ENCODE measurements at places on chromosomes 1 and 21.

GRCh38 chr1:67937651-67938050 lies 104.4 kb upstream of the GNG12 start:
- no peak for DNase-seq

DNA sequence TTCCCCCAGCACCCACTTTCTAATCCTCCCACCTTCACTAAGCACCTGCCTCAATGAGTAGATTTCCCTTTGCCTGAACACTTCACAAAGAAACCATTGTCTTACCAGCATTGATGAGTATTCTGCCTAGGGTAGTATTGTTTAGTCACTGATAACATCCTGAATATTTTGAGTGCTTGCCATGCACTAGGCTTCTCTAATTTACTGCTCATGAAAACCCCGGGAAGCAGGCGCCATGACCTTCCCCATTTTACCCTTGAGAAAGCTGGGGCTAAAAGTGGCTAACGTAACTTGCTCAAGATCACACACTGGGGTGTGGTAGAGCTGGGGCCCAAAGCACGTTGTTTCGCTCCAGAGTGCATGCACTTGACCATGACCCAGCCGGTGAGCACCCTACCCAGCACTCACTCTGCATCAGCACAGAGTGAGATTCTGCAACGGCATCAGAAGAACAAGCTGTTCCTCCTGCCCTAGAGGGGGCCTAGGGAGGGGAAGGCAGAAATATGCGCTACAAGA lies 10.6 kb upstream of the F3 start:
- DNase-seq: no peak

GRCh38 chr1:79638382-79638781 lies 631.9 kb upstream of the ADGRL4 start:
- DNase-seq: no peak

GRCh38 chr1:15007842-15008241 lies 145.7 kb upstream of the TMEM51 start:
- no peak for DNase-seq

GRCh38 chr21:46144464-46145070 lies 10.8 kb downstream of the FTCD start:
- no peak for DNase-seq

DNA sequence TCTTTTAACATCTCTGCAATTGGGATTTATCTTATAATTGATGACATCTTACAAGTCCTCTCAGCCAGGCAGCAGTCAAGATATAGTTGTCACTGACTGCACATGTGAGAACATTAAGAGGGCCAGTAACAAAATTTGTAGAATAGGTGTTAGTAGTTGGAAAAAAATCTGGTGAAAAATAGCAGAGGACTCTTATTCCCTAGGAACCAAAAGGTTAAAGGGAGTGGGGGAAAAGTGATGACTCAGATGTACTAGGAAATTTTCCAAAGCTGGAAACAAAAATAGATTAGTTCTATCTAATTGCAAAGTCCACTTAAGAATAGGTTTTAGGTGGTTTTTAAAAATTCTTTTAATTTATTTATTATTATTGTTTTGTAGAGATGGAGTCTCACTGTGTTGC lies 3.6 kb downstream of the NUP210L start:
- DNase-seq: no peak

- no peak for DNase-seq
These were observed 34.0 kb downstream of the SLC45A1 start for GRCh38 chr1:8351693-8352470.

DNA sequence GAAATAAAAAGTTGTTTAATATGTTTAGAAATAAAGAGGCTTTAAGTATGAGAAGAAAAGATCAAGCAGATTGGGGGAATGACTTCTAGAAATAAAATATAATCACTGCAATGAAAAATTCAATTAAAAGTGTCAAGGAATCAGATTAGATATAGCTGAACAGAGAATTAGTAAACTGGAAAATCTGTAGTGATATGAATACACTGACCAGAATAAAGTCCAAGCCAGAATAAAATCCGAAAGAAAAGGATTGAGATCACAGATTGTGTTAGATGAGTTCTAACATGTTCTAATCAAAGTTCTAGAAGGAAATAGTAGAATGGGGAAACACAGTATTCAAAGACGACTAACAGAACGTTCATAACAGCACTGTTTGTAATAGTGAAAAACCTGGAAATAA lies 73.1 kb upstream of the C1orf105 start:
- no peak for DNase-seq

GRCh38 chr1:17156108-17156507 lies 36.9 kb upstream of the PADI2 start:
- DNase-seq: no peak

DNA sequence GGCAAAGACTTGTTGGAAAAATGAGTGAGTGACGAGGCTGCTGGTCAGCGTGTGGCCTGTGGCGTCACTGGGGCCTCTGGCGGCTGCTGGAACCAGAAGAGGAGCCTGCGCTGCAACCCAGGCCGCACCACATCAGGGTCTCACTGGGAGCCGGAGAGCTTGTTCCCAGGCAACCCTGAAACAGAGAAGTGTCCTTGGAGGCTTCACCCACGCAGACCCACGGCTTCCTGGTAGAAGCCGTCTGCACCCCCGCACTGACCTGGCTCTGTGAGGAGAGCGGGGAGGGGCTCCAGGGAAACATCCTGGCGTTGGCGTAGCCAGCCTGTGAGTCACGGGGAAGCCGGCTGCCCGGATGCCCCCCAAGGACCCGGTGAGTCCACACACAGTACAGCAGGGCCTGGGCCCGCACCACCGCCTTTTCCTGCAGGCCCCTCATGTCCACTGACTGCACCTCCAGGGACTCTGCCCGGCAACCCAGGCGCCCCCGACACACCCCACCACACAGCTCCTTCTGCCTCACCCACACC lies 57.4 kb downstream of the COL6A1 start:
- no peak for DNase-seq

- DNase-seq: no peak
These were observed 6.2 kb downstream of the RASSF5 start for GRCh38 chr1:206513312-206514111.

DNA sequence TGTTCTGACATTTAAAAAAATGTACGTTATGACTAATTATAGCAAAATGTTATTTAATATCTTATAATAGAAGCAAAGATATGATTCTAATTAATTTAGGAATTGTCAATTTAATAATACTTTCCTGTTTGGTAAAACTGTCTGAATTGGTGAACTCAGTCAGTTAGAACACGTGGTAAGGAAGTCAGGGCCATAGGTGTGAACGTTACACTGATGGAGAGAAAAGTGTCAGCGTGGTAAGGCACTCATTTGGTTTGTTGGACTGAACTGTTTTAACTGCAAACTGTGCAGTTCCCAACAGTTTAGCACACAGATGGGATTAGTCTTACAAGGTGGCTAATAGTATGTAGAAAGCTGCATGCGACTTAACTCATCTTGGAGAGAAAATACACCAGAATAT lies 102.9 kb downstream of the EPB41 start:
- no peak for DNase-seq

GRCh38 chr1:116019653-116020253 lies 43.4 kb downstream of the SLC22A15 start:
- DNase-seq: peak; percentile 68

GRCh38 chr1:12644829-12645228 lies 944 bp downstream of the AADACL4 start:
- no peak for DNase-seq

GRCh38 chr1:220786057-220786336 lies 716 bp upstream of the MTARC1 start:
- no peak for DNase-seq

- peak; percentile 6 for DNase-seq
These were observed 38.6 kb downstream of the BRINP2 start for GRCh38 chr1:177209357-177209756.

DNA sequence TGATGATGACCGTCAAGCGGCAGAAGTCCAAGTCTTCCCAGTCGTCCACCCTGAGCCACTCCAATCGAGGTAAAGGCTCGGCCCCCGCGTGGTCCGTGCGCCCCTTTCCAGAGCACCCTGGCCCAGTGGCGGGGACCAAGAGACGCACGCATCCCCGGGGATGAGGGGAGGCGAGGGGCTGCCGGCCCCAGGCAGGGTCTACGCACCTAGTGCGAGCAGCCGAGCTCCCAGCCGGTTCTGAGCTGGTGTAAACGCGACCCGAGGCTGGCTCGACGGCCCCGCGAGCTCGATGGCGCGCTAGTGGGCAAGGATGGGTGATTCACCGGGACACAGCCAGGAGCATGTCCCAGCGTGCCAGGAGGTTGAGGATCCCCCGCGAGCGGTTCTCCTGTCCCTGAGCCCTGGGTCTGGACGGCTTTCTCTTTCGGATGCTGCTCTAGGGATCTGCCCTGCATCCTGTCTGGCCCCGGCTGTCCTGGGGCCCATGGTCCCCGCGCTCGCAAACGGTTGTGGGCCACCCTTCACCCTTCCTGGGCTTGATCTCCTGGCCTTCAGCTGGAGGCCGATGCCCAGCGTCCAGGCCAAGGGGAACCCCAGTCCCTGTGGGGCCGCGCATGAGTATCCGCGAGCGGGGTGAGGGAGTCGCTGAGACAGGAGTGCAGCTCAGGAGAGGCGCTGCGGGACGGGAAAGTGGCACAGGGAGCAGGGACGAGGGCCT lies 689 bp downstream of the PKP1 start:
- no peak for DNase-seq
